Type B pancreatic cell (in vitro differentiated cells): ENCODE measurements at places on chromosomes 4 and X.

DNA sequence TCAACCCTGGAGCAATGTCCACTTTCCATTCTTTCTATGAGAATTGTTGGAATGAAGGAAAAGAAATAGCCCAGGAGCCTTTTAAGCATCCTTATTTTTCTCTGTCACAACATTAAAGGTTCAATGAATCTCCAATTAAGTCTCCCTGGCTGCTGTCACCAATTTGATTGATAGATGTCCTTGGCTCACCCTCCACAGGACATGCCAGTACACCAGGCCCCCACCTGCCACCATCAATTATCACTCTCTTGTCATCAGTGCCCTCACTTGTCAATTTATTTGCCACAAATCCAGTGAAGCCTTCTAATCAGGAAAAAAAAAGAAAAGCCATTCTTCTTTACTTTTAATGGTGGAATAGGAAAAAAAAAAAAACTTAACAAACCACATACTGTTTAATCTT lies 453.6 kb downstream of the CENPC start:
- DNase-seq = no peak

- DNase-seq = no peak
These were observed 433.9 kb upstream of the ATOH1 start for GRCh38 chr4:93394545-93395081.

DNA sequence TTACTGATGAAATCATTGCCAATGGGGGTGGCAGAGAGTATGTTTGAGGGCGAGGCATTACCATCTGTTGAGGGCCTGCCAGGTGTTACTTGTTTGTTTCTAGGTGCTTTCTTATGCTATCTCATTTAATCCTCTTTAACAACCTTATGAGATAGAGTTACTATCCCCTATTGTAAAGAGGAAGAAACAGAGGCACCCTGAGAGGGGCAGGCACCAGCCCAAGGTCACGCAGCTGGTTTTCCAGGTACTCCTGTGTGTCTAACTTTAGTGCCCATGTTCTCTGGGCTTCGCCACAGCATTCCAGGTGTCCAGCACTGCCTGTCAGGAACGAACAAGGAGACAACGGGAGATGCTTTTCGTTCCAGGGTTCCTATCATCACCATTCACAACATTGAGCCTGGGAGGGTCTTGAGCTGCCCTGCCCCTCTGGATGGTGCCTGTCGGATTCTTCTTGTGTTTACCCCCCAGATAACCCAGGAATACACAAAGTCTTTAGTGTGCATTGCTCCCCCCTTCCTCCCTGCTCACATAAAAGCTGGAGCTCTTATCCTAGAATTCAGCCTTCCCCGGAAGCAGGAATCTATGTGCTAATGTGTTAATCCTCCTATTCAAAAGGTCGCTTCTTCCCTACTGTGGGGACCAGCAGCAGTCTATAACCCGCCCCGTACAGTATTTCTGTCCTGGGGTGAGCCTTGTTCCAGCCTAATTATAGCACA lies 24.9 kb upstream of the GPC4 start:
- no peak for DNase-seq

GRCh38 chr4:76582074-76582816 lies 147.2 kb downstream of the SHROOM3 start:
- DNase-seq = no peak

DNA sequence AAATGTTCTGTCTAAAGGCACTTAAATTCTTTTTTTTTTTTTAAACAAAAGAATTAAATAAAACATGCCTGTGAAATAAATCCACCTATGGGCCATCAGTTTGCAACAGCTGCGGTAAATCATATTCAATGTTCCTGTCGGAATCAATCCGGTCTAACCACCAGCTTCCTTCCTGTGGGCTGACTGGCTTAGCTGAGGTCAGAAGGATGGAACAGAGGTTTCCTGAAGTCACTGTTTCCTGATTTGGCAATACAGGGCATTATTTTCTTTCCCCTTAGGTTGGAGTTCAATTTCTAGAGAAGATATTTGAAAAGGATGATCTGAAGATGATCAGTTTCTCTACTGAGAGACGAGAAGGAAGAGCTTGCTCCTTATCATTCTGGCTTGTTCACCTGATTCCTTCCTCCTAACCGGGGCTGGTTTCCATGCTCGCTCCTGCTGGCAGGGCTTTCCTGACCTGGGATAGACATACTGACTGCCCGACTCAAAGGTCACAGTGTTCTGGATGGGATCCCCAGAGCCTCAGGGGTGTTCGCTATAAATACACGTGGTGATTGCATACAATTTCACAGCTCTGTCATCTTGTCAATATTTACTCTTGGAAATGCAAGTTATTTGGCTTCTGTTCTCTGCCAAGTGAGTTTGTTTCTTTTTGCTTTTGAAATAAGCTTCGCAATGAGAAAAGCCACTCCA lies 21.7 kb downstream of the PDLIM3 start:
- no peak for DNase-seq

- no peak for DNase-seq
These were observed 45.4 kb downstream of the SMARCAD1 start for GRCh38 chr4:94253036-94253435.

GRCh38 chrX:13569479-13570260 lies at the start of gene EGFL6:
EGFL6 (plus strand) TSS chrX:13569601; CDS start chrX:13569862, 261 bp downstream.
- no peak for DNase-seq

DNA sequence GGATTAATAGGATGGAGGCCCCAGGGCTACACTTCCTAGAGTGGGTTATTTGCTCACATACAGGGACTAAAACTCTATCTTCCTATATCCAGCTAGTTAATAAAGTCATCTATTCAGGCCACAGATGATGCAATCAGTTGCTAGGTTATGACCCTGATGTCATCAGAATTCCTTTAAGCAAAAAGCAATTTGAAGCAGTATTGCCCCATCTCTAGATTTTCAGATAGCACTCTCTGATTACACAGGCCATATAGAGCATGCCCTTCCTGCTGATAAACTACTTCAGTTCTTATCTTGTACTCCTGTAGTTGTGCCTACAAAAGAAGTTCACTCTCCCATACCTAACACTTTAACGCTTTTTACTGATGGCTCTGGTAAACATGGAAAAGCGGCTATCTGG lies 84.8 kb downstream of the TMEM144 start:
- no peak for DNase-seq

GRCh38 chrX:24479924-24480323 lies 14.8 kb downstream of the PDK3 start:
- no peak for DNase-seq

DNA sequence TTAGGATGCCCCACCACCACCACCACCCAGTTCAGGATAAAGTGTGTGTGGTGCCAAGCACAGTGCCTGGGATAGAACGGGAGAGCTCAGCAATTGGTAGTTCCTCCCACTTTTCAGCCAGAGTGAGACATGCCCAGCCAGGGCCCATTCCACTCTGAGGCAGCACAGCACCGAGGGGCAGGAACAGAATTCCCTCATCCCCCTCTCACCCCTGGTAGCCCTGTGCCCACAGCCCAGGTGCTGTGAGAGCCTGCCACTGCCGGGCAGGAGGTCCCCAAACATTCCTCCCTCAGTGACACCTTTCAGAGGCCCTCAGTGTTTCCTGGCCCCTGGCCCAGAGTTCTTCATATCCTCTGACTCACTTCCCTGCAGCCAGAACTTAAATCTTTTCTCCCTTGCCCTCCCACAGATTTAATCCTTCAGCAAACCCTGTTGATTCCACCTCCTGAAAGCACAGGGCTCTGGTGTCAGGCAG lies 8.1 kb downstream of the RIPPLY1 start:
- no peak for DNase-seq

- DNase-seq = no peak
These were observed 212.7 kb downstream of the GRID2 start for GRCh38 chr4:92516450-92516849.

- DNase-seq = no peak
These were observed 330.3 kb downstream of the PDHA2 start for GRCh38 chr4:96170198-96170597.

DNA sequence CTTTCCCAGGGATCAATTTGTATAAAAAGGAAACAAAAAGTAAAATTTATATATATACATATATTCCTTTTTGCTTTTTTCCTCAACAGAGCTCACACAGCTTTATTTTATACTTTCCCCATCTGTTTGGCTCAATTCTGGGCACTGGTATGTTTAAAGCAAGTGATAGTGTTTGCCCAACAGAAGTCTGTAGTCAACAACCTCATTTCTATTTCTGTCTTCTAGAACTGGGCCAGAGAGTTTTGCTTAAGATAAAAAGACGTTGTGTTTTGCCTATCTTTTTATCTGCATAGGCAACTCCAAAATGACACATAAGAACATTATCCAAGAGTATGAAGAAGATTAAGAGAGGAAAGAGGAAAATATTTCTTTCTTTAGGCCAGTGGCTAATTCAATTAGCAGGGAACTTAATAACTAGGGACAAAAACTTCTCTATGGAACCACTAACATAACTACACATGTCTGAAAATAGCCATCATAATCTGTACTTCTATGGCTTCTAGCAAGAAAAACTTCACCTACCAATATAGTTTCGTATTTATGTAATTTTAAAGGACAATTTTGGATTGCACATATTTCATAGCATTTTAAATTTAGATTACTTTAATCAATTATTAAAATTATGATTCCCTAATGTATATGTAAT lies 1300.5 kb downstream of the ARAP2 start:
- no peak for DNase-seq

DNA sequence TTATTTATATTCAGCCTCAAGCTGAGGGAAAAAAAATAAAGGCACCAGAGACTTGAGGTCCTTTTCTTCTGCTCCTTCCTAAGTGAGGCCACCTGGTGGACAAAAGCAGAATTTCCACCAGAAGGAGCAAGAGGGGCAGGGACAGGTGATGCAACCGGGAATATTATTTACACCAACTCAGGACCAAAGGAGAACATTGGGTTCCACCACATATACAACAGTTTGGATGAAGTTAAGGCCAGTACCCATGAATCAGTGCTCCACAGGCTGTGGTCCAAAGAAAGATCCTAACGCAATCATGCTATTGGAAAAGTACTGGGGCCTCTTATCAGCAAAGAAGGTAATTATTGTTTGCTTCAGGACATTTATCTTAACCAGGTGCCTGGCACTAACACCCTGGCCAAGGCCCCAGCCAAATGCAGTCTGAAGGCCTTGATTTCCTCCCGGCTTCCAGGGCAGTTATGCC lies 57.4 kb downstream of the TSC22D3 start:
- no peak for DNase-seq

- DNase-seq = no peak
These were observed 27.0 kb downstream of the TMEM31 start for GRCh38 chrX:103737696-103738095.

- DNase-seq = no peak
These were observed 16.5 kb downstream of the ZFX start for GRCh38 chrX:24166078-24166477.

DNA sequence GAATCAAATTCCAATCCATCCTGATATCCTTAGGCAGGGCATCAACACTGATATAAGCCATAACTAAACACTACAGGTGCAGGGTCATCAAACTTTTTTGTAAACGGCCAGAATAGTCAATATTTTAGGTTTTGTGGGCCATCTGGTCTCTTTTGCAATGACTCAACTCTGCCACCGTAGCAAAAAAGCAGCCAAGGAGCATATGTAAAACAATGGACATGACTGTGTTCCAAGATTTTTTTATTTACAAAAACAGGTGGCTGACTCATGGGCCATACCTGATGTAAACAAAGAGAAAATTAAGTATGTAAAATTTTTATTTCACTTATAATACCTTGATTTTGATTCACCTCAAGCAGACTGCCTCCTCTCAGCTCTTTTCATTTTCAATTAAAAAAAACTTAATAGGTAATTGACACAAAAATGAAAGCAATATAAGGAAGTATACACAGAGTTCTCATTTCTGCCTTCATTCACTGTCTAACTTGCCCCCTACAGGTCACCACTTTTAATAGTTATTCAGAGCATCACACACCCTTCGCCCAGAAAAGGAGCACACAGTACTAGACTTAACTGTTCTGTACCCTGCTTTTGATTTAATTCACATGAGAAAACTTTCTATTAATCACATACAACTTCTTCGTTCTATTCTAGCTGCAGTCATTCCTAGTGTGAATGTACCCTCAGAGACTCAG lies 35.3 kb upstream of the GPM6B start:
- DNase-seq = no peak

DNA sequence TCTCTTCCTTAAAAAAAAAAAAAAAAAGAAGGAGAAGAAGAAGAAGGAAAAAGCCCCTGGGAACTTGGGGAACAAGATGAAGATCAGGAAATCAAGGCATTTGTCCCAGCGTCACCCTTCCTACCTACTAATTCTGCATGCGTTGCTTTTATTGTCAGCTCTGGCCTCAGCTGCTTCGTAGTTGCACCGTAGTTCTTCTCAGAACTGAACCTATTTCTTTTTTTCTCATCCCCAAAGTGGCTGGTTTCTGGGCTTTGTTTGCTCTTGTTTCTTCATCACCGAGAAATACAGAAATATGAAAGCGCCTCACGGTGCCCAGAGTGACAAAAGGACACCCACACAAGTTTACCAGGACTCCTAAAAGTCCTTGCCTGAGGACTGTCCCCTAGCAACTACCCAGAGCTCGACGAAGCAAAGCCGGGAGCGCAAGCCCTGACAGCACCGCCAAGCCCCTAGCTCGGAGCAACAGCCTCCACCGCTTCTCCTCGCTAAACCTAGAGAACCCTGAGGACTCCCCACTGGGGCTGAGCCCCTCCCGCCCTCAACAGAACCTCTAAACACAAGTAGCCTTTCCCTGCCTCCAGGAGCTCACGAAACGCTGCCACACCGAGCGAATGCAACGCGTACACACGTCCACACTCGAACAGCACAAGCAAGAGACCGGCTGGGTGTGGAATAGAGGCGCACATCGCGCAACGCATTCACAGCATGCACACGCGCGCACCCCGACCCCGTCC lies 710 bp downstream of the PRKG2 start:
- DNase-seq = no peak

DNA sequence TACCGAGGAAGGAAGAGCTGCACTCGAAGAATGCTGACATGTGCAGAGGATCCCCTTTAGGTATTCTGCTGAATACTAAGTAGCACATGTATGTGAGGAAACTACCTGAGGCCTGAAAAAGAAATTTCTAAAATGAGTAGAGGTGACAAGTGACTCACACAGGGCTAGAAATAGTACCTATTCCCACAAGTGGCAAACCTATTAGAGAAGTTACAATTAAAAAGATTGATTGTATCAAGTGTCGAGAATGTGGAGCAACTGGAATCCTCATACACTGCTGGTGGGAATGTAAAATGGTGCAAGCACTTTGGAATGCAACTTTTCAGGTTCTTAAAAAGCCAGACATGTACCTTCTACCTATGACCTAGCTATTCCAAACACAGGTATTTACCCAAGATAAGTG lies 47.4 kb downstream of the CCSER1 start:
- no peak for DNase-seq

DNA sequence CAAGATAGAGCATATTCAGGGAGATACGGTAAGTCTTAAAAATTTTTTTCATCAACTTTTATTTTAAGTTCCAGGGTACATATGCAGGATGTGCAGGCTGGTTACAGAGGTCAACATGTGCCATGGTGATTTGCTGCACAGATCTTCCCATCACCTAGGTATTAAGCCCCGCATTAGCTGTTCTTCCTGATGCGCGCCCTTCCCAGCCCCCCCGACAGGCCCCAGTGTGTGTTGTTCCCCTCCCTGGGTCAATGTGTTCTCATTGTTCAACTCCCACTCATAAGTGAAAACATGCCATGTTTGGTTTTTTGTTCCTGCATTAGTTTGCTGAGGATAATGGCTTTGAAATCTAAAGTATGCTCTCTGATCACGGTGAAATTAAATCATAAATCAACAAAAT lies 64.2 kb downstream of the HPRT1 start:
- no peak for DNase-seq

- no peak for DNase-seq
These were observed 217.7 kb downstream of the CRLF2 start for GRCh38 chrX:994780-995179.
